ENCODE measurements at places on chromosomes 13 and 19.
A peak's percentile ranks its signal among the peaks of the same experiment; 100 is the strongest.

GRCh38 chr19:4707956-4708650, 15.5 kb downstream of the DPP9 start:
- no peak for DNase-seq

- no peak for DNase-seq
Measured at GRCh38 chr19:31264041-31264778, 85.0 kb downstream of the TSHZ3 start.

DNA sequence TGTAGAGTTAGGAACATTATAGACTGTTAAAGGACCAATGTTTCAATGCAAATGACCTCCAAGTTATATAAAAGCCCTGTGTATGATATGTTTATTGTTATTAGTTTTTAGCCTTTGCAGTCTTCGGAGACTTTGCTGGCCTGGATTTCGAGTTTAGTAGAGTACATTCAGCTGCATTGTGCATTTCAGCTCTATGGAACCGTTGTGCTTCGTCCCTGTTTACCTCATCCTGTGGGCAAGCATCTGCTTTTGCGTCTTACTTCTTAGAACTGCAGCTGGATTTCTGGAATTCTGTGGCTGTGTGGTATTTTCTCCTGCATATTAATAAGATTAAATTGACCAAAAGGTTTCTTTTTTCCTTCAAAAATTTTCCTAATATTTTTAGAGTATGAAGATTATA, 138.6 kb downstream of the KCNRG start:
- DNase-seq = no peak

- DNase-seq = no peak
Measured at GRCh38 chr13:67416047-67416925, 186.2 kb upstream of the PCDH9 start.

- no peak for DNase-seq
Measured at GRCh38 chr13:112213467-112214255, 146.7 kb downstream of the SOX1 start.

GRCh38 chr19:45234089-45234869, 10.9 kb downstream of the EXOC3L2 start:
- DNase-seq = no peak

DNA sequence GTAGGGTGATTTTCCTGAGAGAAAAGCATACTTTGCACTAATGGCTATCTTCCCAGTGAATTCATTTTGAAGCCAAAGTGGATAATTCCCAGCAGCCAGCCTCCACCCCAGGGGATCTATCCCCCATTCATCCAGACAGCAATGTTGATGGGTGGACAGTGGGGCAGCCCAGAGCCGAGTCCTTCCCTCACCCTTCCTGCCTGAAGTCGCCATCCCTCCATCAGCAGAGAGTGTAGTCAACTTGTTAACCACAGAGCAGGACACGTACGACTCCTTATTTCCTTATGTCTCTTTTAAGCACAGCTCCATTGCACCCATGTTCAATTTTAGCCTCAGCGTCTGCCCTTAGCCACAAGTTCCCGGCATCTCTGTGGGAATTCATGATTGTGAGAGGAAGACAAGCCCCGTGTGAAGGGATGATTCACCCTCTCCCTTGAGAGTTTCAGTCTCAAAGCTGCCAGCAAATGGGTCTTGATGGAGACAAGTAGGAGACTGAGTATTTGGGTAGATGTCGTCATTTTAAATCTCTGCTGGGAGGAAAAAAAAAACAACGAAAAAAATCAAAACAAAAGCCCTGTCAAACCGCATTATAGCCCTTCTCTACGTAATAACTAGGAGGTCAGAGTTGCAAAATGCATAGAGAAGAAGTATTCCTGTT, 58.3 kb upstream of the MEDAG start:
- DNase-seq = no peak

GRCh38 chr13:42883771-42884467, 102.5 kb downstream of the FAM216B start:
- DNase-seq = no peak

DNA sequence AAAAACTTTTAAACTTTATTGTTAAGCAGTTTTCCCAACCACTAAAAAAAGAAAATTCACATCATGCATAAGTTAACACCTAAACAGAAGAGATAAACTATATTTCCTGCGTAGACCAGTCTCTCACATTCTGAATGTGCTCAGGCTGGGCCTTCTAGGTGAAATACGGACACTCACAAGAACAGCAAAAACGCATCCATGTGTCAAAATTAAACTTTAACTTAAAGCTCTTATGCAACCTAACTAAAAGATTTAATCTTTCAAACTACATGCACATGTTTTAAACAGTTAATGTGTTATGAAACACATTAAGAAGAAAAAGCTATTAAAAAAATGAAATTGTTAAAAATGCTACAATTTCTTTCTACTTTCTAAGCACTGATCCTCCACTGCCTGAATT, 2.6 kb downstream of the SAFB2 start:
- no peak for DNase-seq

- DNase-seq = no peak
Measured at GRCh38 chr13:58085819-58086218, 454.3 kb downstream of the PCDH17 start.

DNA sequence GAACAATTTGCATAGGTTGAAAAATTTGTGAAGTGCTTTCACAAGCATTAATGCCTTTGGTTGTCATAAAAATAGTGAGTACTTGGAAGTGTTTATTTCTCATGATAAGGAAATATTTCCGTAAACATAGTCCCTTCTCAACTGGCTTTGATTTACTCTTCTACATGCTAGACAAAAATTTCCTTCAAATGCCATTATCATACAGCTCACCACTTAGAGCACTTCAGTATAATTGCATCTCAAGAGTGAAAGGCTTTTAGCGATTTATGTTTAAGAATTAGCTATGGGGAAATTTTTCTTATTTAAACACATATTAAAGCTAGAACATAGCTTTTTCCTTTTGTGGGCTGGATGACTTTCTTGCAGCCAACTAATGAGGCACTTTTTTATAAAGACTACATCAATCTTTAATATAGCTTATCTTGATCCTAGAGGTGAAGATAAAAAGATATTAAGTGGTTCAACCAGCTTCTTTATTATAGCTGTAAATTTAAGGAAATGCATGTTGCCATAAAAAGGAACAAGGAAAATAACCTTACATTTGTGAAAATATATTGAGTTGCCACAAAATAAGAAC, 656.8 kb downstream of the SLITRK6 start:
- DNase-seq = no peak

DNA sequence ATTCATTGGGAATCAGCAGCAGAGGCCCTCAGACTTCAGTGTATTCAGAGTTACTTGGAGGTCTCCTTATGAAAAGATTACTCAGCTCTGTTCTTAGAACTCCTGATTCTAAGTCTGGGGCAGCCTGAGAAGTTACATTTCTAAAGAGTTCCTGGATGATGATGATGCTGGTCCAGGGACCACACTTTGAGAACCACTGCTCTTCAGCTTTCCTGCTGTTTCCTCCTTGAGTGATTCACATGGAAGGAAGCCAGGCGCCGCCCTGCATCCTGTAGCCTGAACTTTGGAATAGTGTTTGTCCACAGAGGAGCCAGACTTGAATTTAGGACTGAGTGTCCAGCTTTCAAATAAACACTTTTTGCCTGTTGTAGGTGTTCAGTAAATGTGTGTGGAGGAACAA, 2.9 kb downstream of the CEBPG start:
- DNase-seq = no peak

DNA sequence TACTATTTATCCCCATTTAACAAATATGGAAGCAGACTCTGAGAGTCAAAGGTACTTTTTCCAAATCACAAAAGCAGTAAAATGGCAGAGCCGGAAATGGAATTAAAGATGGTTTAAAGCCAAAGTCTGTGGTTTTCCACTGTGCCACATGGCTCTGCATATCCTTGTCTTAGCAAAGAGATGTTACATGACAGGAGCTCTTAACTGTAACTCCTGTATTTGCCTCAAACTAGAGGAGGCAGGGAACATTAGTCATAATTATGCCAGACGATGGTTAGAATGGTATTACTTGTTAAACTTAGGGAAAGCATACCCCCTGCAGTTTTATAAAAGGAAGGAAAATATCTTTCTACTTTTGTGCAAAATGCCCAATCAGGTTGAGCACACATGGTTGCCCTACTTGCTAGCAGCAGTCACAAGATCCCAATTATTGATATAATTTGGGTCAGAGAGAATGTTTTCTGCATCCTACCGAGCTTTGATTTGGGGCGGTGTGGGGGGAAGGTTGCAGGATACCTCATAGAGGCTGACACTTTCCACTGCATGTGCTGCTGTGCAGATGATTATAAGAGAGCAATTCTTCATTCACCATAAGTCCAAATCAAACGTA, 42.0 kb upstream of the MAB21L1 start:
- no peak for DNase-seq

DNA sequence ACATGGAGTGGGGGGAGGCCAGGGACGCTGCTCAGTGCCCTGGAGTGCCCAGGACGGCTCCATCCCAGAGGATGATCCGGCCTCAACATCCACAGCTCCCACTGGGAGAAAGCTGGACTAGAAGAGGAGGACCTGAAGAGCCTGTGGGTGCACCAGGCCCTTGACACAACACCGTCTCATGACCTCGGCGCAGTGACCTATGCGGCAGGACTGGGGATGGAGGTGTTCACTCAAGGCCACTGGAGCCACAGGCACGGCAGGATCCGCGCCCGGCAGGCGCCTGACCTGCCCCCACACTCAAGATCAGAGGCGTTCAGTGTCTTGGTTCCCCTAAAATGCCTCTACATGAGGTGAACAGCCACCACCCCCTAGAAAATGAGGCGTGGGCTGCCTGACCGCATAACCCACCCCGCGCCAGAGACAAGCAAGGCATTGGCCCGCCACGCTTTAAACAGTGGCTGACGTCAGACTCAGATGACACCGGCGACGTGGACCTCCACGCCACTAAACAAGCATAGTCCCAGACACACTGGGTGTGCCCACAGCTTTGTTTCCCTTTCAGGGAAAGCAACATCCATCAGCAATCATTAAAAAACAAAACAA, 8.0 kb downstream of the SGTA start:
- no peak for DNase-seq

DNA sequence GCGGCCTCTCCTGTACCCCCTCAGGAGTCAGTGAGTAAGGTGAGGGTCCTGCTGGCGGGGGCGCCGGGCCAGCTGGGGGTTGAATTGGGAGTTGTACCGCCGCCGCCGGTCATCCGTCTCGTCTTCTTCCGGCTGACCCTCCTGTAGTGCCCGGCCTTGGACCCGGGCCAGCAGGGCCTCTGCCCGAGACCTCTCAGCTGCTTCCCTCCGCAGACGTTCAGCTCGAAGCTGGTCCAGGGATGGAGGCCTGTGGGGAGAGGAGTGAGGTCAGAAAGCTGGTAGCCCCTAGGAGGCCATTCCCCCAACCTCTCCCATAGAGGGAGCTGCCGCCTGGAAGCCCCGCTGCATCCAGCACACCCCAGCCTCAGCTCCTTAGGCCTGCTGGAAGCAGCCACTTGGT, 3.8 kb downstream of the LENG1 start:
- DNase-seq = no peak

GRCh38 chr13:42337808-42338600, 66.1 kb downstream of the AKAP11 start:
- no peak for DNase-seq

- peak; percentile 66 for DNase-seq
Measured at GRCh38 chr19:18280247-18281081, 958 bp downstream of the JUND start.

- DNase-seq = no peak
Measured at GRCh38 chr13:76892488-76892887, 6.3 kb upstream of the KCTD12 start.

DNA sequence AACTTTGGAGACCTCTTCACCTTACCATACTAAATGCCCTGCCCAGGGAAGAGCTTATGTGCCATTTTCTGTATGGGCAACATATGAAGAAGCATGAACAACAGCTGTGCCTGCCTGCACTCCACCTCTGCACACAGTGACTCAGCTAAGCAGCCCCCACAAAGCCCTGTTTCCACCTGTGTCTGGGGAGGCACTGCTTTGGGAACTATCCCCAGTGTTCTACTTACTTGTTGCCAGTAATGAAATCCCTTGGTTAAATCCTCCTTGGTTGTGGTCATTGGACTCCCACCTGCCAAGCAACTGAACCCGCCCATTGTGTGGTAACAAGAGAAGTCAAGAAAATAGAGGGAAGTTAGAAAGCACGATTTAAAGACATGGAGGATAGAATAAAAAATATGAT, 84.6 kb downstream of the NALCN start:
- peak; percentile 7 for DNase-seq

DNA sequence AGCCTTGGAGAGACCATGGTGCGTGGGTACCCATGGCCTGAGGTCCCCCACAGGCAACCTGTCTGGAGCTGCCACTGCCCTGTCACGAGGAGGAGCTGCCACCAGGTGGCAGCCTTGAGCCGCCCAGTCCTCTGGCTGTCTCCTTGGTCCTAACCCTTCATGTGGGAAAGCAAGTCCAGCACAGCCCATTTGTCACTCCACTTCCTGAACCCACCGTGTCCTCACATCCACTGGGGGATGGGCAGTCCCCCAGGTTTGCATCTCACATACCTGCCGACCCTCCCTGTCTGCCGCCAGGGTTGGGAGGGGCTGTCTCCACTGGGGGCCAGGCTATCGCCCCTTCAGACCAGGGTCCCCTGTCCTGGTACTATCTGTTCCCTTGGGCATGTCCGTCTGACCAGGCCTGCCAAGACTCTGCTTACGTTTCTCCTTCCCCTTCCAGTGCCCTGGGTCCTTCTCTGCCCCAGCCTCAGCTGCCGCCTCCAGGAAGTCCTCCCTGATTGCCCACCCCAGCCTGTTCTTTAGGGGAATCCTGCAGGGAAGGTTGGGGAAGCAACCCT, 4.5 kb downstream of the FAM174C start:
- peak; percentile 69 for DNase-seq

GRCh38 chr19:15154002-15154612, 46.7 kb downstream of the NOTCH3 start:
- DNase-seq = no peak

DNA sequence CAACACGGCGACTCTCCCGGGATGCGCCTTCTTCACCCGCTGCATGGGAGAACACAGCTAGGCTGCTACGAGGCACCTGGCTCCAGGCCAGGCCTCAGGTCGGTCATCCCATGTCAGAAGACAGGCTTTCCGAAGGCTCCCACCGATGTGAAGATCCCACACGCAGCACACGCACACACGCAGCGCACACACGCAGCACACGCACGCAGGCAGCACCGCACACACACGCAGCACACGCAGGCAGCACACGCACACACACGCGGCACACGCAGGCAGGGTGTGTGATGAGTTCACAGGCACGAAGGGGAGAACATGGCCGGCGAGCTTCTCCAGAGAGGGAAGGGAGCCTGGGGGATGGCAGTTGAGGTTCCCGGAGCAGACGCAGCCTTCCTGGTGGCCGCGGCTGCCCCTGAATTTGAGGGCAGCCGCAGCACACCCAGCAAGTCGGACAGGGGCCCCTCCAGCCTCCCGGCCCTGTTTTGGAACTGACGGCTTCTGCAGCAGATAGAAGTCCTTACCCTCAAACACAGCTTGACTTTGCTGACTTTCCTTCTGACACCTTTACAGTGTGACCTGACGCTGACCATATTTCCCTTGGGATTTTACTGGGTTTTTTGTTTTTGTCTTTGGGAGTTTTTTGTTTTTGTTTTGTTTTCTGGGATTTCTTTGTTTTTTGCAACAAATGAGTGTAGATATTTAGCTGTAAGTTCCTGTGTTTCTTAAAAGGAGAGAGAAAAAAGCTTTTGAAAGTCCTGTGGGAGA, 55.9 kb downstream of the RASA3 start:
- DNase-seq = no peak

- DNase-seq = no peak
Measured at GRCh38 chr13:25276748-25277147, 10.5 kb downstream of the MTMR6 start.

Data from occipital lobe (tissue), 3 donors.